ENCODE measurements at places on chromosomes 6 and 20.

GRCh38 chr6:6798448-6798860, 209.9 kb downstream of the LY86 start:
- no peak for DNase-seq

DNA sequence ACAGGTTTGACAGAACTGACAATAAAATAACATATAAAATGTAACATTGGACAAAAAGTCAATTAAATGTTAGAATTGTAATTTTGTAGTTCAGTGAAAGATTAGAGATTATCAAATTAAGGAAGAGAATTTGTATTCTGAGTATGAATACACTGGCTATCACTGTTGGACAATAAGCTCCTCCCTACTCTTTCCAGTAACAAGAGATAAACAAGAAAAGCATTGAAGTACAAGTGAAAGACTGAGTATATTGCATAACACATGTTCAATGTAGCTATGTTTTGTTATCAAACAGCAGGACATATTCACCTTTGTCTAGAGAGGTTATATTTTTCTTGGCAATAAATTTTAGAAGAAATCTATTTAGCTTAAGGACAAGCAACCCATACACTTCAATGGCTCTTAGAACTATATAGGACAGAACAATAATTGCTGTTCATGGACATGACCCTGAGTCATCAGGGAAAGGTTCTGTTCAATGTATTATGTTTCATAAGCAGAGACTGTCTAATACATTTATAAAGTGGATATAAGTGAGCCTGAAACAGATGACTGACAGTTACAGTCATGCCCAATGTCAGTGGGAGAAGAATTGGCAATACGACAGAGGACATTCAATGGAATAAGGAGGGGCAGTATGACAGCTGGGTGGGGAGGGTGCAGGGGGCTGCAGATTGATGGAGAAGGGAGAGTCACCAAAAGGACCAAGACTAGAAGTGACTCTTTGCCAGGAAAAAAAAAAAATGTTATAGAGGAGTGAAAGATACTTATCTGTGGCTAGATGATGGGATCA, 520.4 kb downstream of the FRK start:
- no peak for DNase-seq

DNA sequence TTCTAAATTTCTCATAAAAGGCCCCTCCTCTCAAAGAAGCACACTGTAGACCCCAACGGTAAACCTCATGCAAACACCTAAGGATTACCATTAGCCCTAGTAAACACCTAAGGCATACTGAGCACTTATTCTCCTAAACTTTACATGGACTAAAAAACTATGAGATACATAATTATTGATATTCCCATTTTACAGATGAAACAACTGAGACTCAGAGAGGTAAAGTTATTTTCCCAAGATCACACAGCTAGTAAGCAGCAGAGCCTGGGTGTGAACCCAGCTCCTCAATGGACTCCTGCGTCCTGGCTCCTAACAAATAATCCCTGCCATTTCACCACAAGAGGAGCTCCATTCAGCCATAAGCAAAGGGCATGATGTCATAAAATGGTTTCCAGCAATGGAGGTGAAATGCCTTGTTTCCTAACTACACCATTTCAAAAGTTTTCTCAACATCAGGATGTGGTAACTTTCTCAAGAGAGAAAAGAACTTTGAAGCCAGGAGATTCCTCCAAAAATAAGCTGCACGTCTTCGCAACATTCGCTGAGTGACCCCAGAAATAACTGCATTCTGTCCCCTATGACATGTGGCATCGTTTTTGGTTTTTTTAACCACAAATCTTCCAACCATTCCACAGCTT, 4.1 kb downstream of the ATP9A start:
- DNase-seq = peak; percentile 64

- peak; percentile 40 for DNase-seq
Measured at GRCh38 chr6:141610741-141611140, 522.0 kb upstream of the GJE1 start.

DNA sequence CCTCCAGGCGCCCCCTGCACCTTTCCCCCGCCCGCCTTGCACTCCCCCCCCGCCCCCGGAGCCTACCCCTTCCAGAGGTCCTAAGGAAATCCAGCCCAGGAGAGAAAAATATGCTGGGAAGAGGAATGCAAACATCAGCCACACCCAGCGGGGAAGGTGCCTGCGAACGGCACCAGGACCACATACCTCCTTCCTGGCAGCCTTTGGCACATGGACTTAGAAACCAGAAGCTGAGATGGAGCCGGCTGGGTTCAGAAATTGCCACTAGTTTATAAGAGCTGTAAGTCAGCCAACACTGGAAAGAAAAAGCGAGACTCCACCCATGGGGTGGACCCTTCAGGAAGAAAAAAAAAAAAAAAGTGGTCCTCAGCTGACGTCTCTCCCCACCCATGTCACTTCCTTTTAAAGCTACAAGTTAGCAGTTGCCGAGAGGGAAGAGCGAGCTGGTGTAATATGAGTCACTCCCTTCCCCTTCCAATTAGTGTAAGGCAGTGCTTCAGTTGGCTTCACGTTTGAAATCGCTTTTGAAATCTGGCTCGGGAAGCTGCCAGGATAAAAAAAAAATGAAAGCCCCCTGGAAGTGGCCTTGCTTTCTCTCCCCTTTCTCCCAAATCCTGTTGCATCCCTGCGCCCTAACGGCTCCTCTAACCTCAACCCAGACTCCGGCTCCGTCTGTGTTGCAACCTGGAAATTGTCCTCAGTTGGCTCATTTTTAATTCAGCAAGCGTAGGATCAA, at the start of gene AGPAT4:
TSS of gene AGPAT4 (minus strand) at position 310 of the 736 bp plus-strand sequence. CDS start 41,848 bp downstream, outside the sequence.
- peak; percentile 98 for DNase-seq

DNA sequence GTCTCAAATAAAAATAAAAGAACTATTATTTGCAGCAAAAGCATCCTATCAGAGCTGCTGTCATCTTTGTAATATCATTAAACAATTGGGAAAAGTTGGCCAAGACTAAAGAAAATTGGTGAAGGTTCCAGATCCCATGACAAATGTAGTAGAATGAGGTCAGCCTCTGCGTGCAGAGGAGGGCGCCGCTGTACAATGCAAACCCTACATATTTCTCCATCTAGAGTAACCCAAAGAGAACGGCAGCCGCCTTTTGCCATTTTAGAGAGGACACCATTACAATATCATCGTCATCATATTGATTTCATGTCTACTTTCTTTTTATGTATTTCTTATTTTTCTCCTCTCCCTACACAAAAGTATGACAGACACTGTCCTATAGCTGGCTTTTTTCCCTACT, 59.5 kb downstream of the ZMYND8 start:
- DNase-seq = no peak

- DNase-seq = peak; percentile 51
Measured at GRCh38 chr6:22826961-22827360, 257.6 kb downstream of the HDGFL1 start.

DNA sequence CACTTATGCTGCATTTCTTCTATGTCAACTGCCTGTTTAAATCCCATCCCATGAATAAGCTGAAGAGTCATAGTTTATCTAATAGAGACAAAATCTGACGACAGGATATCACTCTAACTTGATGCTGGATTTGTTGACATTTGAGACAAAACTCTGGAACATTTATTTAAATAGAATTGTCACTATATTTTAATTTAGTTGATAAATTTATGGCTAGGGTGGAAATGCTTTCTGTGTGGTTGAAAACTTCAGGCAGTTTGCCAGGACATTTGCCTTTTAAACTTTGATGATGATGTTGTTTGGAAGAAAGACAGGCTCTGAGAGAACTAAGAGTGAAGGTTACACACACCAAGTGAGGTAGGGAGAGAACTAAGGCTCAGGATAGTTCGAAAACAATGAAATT, 68.1 kb downstream of the GJA1 start:
- peak; percentile 74 for DNase-seq

- DNase-seq = peak; percentile 96
Measured at GRCh38 chr6:55694148-55694547, 115.2 kb upstream of the HMGCLL1 start.

DNA sequence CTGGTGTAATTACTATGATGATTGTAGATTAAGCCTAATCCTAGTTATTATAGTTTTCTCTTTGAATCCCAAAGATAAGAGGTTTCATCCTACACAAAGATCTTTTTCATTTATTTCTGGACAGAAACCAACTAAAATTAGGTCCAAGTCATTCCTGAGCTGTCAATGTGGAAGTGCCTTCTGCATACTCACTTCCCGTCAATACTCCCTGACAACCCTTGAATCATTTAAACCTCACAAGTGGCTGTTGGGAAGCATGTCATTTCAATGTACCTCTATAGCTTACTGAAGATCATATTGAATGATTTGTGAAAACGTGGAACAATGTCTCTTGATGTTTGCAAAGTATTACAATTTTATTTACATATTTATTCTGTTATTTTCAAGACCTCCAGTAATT, 274.1 kb downstream of the HACE1 start:
- DNase-seq = no peak

GRCh38 chr6:160264061-160264612, 5.5 kb upstream of the SLC22A2 start:
- no peak for DNase-seq

- DNase-seq = no peak
Measured at GRCh38 chr20:25032065-25032477, 25.9 kb downstream of the ACSS1 start.

- peak; percentile 13 for DNase-seq
Measured at GRCh38 chr20:16385891-16386290, 187.4 kb downstream of the KIF16B start.

- no peak for DNase-seq
Measured at GRCh38 chr6:108380876-108381275, 86.0 kb downstream of the AFG1L start.

DNA sequence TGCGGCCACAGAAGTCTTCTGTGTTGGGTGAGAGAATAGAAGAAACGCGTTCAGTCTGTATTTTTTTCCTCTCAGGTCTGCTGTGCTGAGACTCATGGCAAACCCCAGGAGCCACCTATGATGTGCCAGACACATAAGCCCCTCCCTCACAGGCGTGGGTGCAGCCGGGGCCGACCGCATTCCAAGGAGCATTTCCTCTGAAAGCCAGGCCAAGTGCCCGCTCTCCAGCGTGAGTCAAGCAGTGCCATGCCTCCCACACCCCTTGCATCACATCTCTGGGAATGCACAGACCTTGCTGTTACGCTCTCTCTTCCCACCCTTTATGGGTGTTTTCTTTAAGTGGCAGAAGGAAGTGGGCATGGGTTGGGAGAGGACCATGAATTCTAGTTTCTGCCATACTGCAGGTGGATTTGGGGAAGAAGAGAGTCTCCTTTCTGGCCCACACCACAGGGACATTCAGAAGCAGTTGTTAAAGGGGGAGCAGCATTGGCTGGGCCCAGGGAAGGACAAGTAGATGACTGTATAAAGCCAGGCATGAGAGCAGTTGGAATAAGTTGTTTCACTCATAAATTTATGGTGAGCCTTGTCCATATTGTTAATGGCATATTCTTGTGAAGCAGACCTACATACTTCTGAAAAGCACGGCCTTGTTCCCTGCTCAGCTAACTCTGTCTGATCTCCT, 37.1 kb upstream of the TFAP2A start:
- DNase-seq = peak; percentile 99

DNA sequence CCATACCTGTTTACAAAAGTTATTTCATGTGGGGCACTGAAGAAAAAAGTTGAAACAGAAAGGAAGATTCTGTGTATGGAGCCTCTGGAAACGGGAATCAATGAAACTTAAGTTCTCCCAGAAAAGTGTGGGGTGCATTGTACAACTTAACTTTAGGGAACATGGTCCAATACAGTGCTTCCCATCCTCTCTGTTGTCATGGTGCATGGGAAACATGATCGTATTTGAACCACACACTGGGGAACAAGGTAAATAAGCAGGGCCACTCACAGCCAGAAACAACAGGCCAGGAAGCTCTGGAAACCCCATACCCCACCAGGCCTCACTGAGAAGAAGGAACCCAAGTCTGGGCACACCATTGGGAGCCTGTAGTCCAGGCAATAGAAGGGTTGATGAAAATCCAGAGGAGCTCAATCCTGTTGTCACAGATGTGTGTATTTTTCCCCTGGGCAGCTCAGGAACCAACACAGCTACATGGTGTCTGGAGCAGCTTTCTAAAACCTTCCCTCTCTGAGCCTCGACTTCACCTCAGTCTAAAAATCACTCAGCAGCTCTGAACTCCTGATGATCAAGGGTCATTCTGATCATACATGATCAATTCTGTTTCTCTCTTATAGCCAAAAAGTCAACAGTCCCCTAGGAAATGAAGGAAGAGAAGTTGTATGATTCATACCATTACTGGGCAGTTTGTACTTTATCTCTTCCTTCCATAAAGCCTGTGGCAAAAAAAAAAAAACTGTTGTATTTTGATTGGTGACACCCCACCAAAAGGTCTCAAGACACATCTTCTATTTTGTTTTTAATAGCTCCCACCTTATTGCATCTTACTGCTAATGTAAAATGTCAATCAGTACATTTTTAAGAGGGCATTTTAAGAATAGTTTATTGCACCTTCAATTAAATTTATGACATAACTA, 198.5 kb upstream of the TAB2 start:
- no peak for DNase-seq

DNA sequence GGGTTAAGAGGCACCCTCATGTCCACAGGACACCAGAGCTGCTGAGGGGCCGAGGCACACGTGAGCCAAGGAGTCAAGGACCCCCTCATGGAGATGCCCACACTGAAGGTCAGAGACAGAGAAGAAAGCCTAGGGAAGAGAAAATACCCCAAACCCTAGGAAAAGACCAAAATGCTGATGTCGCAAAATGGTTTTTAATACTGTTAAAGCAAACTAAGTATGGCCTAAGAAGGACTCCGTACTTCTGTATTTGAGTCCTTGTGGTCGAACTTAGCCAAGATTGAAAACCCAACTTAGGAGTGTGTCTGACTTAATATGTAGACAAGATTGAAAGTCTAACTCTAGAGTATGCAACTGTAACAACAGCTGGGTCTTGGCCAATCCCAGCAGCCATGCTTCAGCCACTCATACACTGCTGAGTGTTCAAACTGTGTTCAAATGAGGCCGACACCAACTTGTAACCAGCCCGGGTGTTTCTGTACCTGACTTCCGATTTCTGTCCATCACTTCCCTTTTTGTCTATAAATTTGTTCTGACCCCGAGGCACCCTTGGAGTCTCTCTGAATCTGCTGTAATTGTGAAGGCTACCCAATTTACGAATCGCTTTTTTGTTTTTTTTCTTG, 92.6 kb upstream of the AGPAT4 start:
- DNase-seq = no peak

DNA sequence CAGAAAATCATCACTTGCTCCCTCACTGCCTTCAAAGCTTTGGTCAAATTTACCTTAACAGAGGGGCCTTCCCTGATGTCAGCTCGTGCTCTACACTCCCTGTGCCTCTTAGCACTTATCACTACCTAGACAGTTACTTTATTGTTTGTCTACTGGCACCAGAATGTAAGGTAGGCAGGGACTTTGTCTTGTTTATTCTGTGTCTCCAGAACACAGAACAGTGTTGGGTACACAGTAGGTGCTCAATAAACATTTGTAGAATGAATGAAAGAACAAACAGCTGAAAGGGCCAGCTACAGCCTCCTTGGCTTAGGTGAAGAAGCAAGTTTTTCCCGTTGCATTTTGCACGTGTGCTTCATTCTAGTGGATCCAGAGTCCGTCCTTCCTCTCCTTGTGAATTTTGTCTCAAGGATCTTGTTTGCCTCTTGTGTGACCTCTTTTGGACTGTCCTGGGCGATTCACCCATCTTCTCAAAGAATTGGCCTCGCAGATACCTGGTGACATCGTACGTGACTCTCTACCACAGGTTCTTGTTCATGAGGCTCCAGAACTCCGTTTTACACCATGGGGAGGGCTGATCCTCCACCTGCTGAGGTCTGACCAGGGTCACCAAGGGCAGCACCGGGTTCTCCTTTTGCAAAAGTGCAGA, 84.2 kb upstream of the ARMC2 start:
- DNase-seq = no peak

GRCh38 chr6:170298688-170299087, 7.8 kb upstream of the DLL1 start:
- DNase-seq = no peak

All from amniotic epithelial cell (primary cell).